Lower leg skin (tissue), 4 donors: ENCODE measurements at places on chromosomes 2 and 18.
A peak's percentile ranks its signal among the peaks of the same experiment; 100 is the strongest.

DNA sequence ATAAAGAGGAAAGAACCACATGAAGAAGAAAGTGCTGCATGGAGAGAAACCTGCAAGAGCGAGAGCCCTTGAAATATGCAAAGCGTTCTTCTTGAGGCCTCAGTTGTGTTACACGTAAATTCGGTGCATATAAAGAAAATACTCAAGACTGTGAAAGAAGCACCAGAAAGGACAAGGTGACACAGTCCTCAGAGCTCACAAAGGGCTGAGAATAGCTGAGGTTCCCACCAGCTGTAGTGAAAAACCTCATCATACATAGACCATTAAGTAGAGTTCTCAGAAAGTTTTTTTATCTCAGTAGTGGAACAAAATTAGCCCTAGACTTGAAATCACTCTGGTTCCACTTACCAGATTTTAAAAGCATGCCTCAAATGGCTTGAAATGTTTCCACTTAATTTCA is 980.7 kb upstream of the CRIM1 start:
- DNase-seq: no peak

DNA sequence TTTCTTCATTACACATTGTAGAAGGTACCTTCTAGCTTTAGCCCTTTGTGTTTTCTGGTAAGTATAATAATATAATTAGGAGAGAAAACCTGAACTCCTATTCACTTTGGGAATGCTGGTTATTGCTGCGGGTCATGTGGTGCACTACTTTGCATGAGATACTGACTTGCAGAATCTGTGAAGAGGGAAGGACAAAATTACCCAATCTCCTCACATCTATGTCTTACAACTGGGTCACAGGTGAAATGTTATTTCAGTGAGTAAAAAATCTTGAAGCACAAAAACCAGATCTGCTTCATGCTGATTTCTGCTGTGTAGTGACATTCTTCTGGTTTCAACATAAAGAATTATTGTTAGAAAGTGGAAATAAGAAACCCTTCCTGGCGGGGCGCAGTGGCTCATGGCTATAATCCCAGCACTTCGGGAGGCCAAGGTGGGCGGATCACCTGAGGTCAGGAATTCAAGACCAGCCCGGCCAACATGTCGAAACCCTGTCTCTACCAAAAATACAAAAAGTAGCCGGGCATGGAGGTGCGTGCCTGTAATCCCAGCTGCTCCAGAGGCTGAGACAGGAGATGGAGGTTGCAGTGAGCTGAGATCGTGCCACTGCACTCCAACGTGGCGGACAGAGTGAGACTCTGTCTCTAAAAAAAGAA is 211.0 kb upstream of the REG3G start:
- DNase-seq: peak; percentile 61

DNA sequence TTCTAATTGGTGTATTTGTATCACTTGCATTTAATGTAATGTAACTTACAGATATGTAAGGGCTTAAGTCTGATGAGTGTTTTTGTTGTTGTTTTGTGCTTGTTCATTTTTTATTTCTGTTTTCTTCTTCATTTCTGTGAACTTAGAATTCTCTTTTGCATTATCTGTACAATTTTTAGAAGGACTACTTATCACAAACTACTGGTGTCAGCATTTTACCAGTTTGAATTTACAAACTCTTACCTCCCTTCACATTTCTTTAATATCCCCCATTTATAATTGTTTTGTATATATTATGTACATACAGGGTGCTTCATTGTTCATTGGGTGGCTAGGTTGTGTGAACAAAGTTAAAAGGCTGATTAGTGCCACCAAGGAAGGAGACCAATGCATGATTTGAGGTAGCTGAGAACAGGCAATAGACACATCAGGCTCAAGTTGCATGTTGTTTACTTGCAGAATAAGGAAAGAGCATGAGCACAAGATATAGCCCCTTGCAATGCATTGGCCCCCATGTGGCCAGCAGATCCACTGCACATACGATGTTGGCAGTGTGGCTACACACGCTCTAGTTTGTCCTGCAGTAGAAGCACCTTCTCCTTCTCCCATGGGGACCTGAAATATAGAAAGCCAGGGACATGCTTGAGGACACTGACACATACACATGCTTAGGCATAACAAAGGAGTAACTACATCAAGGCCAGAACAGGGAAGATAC is 198.2 kb downstream of the CD8B2 start:
- DNase-seq: no peak

DNA sequence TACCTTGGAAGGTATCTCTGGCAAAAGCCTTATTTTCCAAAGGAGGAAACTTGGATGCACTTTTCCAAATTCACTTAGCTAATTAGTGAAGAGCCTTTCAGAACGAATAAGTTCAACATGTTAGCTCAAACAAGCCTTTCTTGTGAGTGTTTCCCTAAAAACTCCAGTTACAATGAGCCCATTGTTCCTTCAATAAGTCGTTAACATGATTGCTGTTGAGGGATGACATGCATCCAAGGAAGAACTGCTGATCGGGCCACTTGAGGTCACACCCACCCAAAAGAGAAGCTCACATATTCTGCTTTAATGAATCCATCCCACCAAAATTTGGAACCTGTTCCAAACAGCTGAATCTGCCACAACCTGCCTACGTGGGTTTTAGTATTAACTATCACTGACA is 48.1 kb upstream of the SLC35G4 start:
- DNase-seq: no peak

DNA sequence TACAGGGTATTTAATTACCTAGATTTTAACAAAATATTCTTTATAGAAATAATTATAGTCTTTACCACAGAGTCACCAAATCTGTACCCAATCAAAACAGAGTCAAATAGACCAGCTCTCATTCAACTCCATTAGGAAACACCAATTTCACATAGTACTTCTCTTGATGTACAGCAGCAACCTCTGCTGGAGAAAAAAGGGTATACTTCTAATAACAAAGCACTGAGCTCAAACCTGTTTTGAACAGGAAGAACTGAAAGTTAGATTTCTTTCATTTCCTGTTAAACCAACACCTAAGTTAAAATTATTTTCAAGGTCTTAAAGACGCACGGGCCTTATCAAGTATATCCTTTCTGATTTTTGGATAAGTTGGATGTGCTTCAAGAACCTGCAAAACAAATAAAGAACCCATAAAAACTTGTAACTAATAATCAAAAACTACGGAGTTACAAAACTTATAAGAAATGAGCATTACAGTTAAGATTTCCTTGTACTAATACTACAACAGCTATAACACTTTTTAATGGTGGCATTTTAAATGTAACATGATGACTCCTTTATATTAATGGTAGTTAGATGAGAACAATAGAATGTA is 79.0 kb downstream of the TTC21B start:
- no peak for DNase-seq

DNA sequence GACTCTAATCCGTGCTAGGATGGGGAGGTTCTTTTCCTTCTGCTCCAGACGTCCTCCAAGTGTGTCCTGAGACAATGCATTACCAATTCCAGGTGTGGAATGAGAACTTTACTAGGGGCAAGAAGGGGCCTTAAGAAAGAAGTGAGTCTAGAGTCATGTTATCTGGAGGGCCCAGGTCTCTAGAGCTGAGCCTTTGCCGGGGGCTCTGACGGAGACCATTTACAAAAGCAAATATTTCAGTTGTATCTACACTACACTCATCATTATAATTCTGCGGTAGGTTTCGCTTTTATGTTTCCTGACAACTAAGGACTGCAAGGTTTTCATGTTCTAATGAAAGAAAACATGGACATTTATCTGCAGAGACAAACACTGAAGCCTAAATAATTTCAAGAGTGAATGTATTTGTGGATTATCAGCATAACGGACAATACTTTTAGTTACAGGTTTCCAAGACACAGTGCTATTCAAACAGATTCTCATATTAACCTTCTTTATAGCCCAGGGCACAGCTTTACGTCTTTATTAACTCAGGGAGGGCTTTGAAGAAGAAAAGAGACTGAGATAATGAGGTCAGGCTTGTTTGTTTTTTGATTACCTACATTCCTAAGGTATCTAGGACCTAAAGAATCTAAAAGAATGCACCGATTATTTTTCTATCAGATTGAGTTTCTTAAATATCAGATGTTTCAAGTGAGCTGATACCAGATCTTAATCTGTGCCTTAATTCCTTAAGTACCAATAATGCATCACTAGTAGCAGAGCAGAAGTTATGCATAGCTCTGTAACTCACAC is 15.0 kb upstream of the LAMA1 start:
- DNase-seq: no peak

DNA sequence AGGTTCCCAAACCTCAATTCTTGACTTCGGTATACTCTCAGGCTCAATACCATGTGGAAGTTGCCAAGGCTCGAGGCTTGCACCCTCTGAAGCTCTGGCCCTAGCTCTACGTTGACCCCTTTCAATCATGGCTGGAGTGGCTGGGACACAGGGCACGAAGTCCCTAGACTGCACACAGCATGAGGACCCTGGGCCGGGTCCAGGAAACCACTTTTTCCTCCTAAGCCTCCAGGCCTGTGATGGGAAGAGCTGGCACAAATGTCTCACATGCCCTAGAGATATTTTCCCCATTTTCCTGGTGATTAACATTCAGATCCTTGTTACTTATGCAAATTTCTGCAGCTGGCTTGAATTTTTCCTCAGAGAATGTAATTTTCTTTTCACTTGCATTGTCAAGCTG is 45.1 kb upstream of the CALCRL start:
- DNase-seq: no peak

GRCh38 chr2:191180713-191181112 is 29.9 kb upstream of the STAT4 start:
- DNase-seq: no peak

DNA sequence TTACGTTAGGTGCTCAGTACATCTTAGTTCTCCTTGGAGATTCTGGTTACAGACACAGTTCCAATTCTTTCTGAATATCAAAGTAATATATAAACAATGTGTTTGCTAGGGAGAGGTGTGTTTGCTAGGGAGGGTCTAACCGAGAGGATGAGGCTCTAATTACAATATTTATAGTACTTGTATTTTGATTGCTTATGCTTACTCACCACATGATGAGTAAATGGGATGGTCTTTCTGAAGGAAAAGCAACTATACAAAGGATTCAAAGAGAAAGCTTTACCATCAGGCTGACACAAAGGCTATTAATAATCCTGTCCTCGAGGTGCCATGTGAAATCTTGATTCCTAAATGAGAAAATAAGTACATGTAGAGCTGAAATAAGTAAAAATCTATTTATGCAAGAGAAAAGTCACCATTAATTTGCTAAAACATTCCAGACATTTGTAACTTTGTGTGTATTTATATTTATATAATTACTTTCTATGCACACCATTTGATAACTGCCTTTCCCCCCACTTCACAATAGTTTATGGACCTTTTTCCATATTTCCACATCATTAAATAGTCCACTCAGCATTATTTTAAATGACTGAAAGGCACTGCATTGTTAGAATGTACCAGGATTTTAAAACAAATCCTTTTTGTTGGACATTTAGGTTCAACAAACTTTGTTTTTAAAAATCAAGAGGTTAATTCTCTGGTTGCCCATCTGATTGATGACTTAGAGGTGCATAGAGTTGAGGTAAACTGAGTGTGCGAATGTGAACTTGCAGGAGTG is 94.5 kb upstream of the FN1 start:
- no peak for DNase-seq

- peak; percentile 32 for DNase-seq
These were observed 30.6 kb upstream of the PXDN start for GRCh38 chr2:1774929-1775328.

GRCh38 chr2:207484444-207485391 is 45.0 kb upstream of the CREB1 start:
- no peak for DNase-seq

GRCh38 chr2:82796132-82796531 is 1662.9 kb downstream of the SUCLG1 start:
- DNase-seq: no peak

DNA sequence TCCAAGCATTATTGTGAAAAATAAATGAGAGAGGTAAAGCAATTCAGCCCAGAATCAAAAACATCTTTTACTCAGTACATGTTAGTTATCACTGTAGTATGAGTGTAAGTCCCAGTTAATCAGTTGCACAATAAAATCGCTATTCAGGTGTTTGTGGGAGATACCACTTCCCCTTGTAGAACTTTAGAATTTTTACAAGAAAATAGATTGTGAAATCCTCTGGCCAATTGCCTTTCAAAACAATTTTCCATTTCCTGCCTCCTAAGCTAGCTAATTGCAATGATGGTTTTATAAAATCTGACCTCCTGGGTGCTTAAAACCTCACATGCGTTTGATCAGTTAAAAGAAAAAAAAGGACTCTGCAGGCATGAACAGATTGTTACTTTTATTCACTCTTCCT is 332.5 kb downstream of the PID1 start:
- DNase-seq: no peak

DNA sequence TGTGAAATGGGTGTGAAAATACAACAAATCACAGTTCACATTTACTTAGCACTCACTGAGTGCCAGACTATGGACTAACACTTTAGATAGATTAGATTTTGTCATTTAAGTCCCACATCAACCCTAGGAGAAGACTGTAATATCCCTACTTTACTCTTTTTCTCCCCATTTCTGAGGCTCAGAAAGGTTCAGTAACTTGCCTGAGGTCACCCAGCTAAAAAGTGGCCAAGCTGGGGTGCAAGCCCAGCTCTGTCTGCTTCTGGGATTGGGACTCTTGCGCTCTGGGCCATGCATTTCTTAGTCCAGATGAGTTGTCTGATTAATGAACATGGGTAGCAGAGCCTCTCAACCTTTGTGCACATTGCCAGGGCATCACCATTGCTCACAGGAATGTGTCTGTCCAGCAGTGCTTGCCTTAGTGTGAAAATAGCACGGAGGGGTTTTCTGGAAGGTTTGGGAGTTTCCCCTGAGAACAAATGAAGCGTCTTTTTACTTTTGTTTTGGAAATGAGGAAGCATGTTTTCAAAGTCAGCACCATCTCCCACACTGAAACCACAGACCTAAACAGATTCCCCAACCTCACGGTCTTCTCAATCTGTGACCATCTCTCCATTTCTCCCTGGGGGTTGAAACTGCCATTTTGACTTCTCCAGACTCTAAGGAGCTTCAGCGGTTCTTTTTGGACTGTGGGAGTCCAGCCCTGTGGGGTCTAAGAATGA is 31.9 kb downstream of the NRP2 start:
- DNase-seq: no peak

DNA sequence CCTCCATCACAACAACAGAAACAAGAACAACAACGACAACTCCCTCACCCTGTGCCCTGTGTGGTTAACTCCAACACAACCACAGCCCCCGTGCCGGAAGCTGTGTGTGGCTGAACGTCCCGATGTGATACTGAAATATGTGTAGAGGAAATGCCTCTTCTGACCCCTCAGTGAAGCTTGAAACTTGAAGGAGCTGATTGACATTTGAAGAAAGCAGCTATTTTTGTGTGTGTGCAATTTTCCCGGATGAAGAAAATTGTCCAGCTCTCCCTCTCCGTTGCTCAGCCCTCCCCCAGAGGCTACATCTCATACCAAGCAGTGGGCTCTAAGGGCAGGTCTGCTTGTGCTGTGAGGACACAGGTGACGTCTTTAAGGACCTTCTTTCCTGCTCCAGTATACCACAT is 173.8 kb downstream of the ICOS start:
- DNase-seq: no peak

- no peak for DNase-seq
These were observed 35.5 kb upstream of the LRRTM1 start for GRCh38 chr2:80340022-80340421.
